ENCODE measurements at places on chromosomes 11 and 22.

DNA sequence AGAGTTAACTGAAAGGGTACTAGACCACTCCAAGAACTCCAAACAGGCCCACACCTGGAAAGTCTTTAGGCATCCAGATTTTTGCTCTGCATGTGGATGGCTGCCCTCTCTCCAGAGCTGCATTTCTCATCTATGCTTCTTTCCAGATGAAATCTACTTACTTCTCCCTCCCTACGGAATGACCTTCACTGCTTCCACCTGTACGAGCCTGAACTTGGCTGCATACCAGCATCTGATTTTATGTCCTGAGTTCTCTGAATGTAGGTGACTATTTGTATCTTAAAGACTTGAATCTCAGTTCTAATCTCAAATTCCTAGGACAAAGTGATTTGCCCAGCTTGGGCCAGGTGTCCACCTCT lies 13.3 kb downstream of the CELF1 start:
- no peak for DNase-seq

- DNase-seq, result no peak
Measured at GRCh38 chr11:16096336-16096735, 260.0 kb downstream of the SOX6 start.

DNA sequence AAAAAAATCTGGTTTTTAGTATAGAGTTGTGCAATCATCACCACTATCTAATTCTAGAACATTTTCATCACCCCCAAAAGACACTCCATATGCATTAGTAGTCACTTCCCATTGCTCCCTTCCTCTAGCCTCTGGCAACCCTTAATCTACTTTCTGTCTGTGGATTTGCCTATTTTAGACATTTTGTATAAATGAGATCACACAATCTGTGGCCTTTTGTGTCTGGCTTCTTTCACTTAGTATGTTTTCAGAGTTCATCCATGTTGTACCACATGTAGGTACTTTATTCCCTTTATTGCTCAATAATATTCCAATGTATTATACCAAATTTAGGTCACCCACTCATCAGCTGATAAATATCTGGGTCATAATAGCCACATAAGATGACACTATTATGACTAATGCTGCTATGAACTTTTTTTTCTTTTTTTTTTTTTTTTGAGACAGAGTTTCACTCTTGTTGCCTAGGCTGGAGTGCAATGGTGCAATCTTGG lies 67.5 kb upstream of the SCUBE2 start:
- DNase-seq, result no peak

DNA sequence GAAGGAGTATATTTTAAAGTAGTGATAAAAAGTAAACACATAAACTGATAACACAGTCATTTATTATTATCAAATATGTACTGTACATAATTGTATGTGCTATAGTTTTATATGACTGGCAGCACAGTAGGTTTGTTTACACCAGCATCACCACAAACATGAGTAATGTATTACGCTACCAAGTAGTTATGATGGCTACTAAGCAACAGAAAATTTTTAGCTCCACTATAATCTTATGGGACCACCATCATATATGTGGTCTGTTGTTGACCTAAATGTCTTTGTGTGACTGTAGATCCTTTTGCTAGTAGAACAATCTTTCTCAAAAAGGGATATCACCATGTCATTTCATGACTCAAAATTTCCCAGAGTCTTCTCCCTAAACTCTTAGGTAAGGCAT lies 93.5 kb downstream of the LARGE2 start:
- DNase-seq, result no peak

GRCh38 chr11:33248416-33248971 lies 8.7 kb upstream of the HIPK3 start:
- DNase-seq, result no peak

- no peak for DNase-seq
Measured at GRCh38 chr22:40265783-40266182, 80.5 kb upstream of the ADSL start.

DNA sequence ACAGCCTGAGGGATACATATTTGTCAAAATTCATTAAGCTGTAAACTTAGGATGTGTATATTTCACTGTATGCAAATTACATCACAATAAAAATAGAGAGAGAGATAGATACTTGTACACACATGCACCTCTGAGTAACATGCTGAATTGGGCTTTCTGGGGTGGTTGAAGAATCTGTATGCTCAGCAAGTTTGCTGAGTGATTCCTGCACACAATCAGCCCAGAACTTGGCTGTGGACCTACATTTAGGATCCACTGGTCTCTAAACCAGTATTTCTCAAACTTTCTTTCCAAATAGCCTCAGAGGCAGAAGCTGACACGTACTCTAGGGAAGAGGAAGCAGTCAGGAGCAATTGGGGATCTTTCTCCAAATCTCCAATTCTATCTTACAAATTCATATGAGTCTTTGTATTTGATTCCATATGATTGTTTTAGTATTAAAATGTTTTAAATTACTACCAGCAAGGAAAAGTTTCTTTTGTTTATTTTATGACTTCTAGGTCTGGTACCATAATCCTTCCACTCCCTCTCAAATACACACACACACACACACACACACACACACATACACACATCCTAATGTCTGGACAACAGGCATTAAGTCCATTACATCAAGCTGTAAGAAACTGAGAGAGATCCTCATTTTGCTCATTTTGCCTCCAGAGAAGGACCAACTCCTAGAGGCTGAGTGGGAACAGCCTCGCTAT lies 20.0 kb downstream of the SYT13 start:
- no peak for DNase-seq

- no peak for DNase-seq
Measured at GRCh38 chr11:78961247-78961646, 386.6 kb upstream of the NARS2 start.

DNA sequence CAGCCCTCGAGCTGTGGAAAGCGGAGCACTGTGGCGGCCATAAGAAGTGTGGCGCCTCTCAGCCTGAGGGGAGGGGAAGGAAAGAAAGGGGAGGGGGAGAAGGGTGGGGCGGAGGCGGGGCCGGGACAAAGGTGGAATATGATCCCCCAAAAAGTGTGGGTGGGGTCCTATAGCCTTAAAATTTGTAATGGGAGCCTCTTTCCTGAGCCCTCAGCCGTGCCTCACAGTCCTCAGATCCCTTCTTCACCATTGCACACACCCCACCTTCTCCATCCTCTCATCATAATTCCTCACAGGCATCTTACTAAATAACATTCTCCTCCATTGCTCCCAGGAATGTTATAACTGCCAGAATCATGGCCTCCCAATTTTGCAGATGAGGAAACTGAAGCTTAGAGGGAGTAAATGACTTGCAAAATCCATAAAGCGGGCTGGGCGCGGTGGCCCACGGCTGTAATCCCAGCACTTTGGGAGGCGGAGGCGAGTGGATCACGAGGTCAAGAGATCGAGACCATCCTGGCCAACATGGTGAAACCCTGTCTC lies 600 bp upstream of the RAB6A start:
- DNase-seq, result no peak

DNA sequence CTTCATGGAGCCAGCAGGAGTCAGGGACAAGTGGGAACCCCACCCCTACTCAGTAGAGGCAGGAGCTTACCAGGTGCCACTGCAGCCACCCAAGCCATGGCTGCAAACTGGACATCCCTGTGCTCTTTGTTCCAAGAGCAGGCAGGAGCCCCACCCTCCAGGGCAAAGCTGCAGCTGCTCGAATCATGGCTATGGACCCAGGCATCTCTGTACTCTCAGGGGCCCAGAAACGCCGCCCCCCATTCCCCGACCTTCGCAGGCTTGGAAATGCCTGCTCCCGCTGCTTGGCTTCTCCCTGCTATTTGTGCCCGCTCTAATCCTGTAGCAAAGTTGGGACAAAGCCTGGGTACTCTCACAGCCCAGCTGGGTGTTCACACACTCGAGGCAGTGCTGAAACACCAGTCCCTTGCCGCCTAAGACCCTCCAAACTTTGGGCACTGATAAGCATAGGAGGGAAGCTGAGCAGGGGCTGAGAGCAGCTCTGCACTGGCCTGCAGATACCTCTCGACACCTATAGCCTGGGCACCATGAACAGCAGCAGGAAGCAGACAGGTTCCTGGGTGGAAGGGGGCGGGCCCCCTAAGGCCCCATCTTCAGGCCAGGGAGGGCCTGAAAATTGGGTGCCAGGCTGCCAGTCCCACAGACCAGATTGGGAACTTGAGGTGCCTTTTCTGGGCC lies 402.4 kb downstream of the LRRC4C start:
- no peak for DNase-seq

GRCh38 chr11:92702037-92702804 lies 267.2 kb upstream of the MTNR1B start:
- DNase-seq, result no peak

GRCh38 chr22:33519071-33519973 lies 401.0 kb downstream of the LARGE1 start:
- DNase-seq, result no peak

GRCh38 chr11:74860743-74861142 lies 88.1 kb downstream of the XRRA1 start:
- DNase-seq, result no peak

DNA sequence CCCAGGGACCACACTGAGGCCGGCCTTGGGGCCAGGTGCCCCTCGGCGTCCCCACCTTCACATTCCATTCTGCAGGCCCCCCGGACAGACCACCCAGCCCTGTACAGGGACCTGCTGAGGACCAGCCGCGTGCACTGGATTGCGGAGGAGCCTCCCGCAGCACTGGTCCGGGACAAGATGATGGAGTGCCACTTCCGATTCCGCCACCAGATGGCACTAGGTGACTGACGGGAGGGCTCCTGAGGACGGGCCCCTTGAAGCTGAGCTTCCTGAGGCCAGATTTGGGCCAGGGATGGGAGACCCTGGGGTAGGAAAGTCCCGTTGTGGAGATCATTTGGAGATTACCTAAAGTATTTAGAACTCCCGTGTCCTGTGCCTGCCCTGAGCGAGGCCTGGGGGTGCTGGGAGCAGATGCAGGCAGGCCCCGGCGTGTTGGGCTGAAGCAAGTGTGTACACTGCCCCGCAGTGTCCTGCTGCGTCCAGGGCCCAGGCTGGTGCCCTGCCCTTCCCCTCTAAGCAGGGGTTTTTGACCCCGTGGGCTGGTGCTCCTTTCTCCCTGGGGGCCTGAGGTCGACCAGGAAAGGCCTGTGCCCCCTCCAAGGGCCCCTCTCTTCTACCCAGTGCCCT lies 20.0 kb downstream of the TRMU start:
- peak; percentile 31 for DNase-seq

- DNase-seq, result no peak
Measured at GRCh38 chr11:32297611-32298011, 137.7 kb downstream of the WT1 start.

Data from stimulated activated CD8-positive, alpha-beta memory T cell treated with anti-CD3 and anti-CD28 coated beads, Interleukin-12 subunit alpha, Interleukin-12 subunit beta, amount 100 ng/mL, for 1 hour (primary cell).